DMS 273 treated with DMSO at 0.1 percent for 48 hours (cell line): ENCODE measurements at places on chromosomes 6 and 20.
A peak's percentile ranks its signal among the peaks of the same experiment; 100 is the strongest.

DNA sequence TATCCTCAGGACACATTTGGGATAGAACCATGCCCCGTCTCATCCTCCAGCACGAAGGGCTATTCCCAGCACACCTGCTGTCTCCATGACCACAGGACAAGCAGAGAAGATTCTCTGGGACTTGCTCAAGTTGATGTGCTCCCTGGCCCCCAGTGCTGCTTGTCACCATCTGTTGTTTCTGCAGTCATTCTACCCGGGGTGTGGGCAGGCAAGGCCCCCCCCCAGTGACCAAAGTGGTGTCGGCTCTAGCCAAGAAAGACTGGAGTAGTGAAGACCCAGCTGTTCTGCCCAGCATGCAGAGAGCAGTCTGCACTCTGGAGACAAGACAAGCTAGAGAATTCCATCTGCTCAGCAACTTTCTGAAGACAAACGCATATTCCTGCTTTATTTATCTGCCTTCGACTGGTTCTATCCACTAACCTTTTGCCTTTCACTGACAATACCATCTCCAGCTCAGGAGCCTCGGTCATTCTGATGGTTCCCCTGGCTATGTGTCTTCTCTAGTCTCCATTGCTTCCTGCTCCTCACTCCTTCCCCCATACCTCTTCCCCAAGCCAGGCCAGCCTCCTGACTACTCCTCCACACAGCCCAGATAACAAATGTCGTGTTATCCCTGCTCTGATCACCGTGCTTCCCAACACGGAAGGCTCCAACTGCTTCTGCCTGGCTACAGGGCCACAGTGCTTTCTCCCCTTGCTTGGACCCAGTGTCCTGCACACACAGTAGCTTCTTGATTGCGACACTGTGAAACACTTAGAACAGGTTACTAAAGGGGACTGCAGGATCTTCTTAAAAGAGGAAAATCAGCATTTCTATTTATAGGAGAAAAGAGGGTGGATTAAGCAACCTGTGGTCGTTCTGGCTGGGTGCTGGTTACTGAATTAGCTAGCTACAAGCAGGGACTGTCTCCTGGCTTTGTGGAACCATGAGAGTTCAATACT lies 86.7 kb upstream of the EMILIN3 start:
- peak; percentile 20 for DNase-seq

- DNase-seq: no peak
Measured at GRCh38 chr6:134589512-134589911, 271.6 kb upstream of the SGK1 start.

GRCh38 chr6:90938122-90938521 lies 351.2 kb upstream of the MAP3K7 start:
- DNase-seq: no peak

- DNase-seq: no peak
Measured at GRCh38 chr6:168182366-168182765, 103.4 kb upstream of the FRMD1 start.

DNA sequence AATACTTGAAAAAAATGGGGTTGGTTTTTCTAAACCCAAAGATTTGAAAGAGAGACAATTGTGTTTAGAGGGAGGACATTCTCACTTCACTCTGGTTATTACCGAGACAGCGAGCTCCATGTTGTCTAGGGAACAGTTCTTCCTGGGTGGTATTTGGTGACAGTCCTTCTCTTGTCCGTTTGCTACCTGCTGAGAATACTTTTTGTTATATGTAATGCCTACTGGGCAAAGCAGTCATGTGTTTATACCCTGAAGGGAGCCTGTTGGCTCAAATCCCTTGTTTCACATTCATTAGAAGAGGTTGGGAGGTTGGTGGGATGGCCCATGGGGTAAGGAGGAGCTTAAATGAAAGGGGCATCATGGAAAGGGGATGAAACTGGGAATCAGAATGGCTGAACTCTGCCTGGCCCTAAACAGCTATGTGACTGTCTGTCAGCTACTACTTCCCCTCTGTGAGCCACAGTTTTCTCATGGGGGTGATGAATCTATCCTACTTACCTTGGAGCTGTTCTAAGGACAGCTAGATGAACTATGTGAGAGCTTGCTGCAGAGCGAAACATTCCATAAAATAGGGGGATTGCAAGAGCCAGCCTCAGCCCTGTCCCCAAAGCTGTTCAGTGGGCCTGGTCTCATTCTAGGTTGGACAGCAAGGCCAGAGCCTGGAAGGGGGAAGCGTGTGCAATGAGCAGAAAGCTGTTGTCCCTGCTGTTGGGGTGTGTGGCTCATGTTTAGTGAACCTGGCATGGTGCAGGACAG lies 43.5 kb downstream of the FNDC1 start:
- no peak for DNase-seq

GRCh38 chr6:152598901-152599537 lies 38.1 kb downstream of the SYNE1 start:
- DNase-seq: no peak

- no peak for DNase-seq
Measured at GRCh38 chr6:106334646-106335448, 9.3 kb upstream of the ATG5 start.
